ENCODE measurements at places on chromosomes 4 and X.
A peak's percentile ranks its signal among the peaks of the same experiment; 100 is the strongest.

DNA sequence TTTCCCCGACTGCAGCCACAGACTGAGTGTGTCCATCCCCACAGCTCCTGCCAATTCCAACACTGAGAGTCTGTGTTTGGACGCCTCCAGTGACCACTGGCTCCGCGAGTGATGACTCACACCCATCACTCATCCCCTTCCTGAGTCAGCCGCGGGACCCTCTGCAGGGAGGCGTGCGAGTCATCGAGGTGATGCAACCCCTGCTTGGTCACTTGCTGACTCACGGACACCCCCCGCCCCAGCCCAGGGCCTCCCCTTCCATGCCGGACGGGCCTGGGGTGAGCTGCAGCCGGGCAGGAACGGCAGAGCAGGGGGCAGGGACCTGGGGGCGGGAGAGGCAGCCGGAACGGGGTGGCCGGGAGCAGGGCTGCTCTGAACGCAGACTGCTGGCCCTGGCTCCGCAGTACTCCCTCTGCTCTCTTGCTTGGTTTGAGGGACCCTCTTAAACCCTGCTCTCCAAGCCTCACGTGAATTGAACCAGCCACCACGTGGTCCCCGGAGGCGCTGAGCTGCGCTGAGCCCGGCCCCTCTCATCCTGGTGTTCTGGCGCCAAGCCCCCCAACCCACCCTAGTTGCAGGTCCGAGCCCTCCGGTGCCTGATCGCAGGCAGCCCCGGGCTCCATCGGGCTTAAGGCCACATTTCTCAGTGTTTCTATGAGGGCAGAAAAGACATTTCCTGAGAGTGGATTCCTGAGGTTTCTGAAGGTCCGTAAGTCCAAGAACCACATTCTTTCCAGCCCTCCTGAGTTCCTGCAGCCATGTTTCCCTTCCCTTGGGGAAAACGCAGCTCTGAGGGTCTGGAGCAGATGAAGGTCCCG, 32.4 kb downstream of the FGFRL1 start:
- DNase-seq: peak; percentile 40

GRCh38 chr4:13248621-13249298, 235.4 kb downstream of the RAB28 start:
- no peak for DNase-seq

- DNase-seq: peak; percentile 72
Observed at GRCh38 chr4:15488658-15489470, 19.2 kb downstream of the CC2D2A start.

DNA sequence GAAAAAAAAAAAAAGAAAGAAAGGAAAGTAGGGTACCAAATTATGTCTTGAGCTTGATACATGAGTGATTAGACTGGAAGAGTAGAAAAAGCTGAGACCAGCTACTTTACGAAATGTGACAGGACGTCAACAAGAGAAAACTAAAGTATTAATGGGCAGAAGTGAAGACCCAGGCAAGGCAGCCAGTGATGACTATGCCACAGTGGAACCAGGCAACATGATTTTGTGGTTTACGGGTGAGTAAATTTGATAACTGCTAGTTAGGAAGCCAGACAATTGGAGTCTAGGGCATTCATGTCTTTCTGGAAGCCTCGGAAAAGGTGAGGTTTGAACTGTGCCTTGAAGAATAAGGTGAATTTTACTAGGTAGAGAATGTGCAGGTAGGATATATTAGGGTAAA, 326.4 kb downstream of the TENM3 start:
- DNase-seq: no peak

DNA sequence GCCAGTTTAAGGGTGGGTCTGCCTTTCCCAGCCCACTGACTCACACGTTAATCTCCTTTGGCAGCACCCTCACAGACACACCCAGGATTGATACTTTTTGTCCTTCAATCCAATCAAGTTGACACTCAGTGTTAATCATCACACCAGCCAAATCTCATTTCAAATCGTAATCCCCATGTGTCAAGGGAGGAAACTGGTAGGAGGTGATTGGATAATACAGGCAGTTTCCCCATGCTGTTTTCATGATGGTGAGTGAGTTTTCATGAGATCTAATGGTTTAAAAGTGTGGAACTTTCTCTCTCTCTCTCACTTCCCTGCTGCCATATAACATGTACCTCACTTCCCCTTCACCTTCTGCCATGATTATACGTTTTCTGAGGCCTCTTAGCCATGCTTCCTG, 647.2 kb upstream of the FRG1 start:
- no peak for DNase-seq

DNA sequence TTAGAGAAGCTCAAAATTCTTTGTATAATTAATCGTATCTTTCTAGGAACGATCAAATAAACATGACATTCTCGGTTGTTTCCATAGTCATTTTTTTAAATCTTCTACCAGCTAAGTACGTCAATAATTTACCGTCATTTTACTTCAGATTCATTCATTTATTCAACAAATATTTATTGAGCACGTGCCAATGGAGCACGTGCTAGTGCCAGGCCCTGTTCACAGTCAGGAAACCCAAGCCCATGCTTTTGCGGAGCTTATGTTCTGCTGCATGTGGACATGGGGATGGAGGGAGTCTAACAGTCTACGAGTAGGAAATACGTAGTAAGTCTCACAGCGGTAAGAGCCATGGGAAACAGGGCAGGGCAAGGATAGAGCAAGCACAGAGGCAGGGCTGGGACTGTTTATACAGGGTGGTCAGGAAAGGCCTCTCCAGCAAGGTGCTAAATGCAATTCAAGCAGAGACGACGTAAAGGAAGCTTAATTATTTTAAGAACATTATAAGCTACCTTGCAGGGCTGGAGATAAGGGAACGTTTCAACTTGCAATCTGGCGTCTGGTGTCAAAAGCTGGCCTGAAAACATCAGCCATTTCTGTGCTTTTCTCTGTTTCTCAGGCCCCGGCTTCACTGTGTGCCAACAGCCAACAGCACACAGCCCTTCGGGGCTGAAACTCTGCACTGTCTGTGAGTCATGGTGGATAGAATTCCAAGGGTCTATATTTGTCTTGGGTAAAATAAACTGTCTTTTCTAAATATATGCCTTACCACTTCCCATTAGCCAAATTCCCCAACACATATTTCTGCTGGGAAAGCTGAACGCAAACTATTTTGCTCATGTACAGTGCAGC, 517.1 kb upstream of the ZFP42 start:
- DNase-seq: no peak

DNA sequence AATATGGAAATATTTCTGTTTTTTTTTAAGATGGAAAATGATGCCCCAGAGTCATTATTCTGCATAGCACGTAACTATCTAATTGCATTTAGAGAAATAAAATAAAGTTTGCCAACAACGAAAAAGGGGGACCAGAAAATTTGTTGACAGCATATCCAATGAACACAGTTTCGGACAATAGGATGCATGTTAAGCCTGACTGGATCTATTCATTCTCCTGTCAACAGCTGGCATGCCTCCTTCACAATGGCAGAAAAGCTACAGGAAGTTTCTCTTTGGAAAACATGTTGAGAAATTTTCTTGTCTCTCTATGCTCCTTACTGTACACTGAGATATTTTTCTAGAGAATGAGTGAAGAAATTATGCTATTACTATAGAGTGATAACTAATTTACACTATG, 262.5 kb downstream of the GRID2 start:
- DNase-seq: no peak

DNA sequence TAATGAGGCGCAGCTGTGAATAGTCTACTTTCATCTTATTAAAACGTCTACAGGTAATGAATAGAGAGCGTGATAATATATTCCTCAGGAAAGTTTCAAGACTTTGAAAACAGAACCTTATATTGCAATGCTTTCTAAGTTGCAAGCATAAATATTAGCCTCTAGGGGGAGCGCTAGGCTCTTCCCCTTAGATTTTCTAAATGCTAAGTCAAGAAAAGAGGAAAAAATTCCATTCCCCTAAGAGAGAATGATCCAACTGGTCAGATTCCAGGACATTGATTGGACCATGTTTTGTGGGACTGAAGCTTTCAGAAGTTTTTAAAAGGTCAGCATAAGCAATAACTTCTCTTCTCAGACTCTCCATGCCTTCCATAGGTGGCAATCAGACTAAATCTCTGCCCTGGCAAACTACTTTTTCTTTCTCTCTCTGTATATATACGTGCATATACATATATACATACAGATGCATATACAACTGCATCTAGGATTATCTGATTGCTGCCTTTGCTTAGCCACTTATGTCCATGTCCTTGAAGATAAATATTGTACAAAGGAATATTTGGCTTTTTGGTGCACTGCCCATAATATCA, 492.9 kb downstream of the INPP4B start:
- DNase-seq: peak; percentile 69

GRCh38 chr4:40986375-40986774, 228.0 kb downstream of the APBB2 start:
- peak; percentile 74 for DNase-seq

GRCh38 chrX:154024271-154024670, 4.6 kb upstream of the IRAK1 start:
- DNase-seq: no peak

DNA sequence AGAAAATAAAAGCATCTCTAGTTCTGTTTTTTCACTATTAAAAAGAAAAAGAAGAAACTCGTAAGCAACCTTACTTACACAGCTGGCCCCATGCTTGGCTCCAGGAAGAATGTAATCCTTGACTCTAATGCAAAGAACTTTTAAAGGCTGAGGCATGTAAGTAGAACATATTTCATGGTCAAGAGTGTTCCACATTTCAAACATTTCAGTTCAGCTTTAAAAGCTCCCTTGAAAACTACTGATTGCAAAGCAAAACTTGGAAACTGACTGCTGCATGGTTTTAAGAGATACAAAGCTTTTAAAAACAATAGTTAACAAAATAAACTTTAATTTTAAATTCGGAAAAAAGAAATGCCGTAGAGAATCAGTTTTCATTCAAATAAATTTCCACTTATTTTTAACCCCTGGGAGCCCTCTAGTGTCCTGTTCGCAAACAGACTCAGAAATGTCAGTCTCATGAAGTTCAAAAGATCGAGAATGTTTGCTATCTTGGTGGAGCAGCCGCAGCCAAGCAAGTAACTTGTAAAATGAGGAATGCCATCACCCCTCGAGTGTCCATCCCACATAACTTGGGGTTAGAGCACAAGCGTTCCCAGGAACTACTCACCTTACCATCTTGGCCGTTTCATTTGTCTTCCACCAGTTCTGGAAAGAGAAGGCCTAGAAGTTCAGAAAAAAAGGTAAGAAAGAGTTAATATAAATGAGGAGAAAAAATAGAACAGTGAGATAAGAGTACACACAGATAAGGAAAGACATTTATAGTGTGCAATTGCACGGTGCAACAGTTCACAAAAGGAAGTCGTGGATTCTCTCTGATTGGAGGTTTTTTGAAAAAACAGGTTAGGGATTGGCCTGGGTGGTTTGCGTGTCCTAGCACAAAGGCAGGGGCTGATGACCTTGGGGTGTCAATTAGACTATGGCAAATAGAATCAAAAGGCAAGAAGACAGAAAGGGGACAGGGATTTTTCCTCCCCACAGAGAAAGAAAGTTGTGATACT, at the start of gene GASK1B:
Gene GASK1B (minus strand): TSS at position 765 of the 998 bp plus-strand sequence. CDS start 1,650 bp downstream, outside the sequence.
- peak; percentile 69 for DNase-seq

DNA sequence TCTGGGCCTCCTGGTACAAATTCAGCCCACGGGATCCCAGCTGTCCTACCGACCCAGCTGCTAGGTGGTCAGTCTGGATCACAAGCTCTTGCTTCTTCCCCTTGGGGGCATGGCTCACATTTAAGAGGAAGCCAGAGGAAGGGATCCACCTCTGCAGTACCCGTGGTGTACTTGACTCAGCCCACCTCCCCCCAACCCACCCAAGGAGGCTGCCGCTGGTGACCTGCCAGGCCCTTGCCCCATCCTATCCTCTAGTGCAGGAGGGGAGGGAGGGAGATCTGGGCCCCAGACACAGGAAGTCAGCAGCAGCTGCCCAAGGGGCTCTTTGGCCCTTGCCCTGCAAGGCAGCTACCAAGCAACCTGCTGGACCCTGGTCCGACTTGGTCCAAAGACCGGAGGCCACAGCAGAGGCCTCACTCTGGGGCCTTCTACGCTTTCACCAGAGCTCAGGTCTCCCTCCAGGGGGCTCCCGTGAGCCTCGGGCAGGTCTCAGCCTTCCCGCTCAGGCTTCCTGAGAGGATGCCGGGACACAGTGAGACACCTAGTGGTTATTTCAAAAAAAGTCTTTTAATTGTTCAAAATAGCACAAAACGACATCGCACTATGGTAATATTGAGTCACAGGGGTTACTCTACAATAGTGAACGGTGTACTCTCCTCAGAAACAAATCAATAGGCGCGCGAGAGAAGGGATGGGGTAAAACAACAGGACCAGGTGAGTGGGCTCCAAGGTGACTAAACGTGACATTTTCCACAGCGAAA, 2.7 kb upstream of the RENBP start:
- peak; percentile 22 for DNase-seq

DNA sequence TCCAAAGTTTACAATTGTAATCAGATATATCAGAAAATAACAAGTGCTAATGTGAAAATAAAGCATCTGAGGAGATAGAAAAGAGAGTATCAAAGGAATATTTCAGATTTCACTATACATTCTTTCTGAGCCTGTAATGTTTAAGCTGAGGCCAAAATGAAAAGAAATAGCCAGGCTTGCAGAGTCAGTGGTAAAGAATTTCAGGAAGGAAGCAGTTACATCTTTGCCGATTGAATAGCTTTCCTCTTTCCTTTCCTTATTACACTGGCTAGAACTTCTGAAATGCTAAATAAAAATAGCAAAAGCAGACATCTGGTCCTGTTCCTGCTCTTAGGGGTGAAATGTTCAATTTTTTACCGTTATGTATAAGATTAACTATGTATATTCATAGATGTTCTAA, 1441.6 kb upstream of the PCDH7 start:
- DNase-seq: no peak

DNA sequence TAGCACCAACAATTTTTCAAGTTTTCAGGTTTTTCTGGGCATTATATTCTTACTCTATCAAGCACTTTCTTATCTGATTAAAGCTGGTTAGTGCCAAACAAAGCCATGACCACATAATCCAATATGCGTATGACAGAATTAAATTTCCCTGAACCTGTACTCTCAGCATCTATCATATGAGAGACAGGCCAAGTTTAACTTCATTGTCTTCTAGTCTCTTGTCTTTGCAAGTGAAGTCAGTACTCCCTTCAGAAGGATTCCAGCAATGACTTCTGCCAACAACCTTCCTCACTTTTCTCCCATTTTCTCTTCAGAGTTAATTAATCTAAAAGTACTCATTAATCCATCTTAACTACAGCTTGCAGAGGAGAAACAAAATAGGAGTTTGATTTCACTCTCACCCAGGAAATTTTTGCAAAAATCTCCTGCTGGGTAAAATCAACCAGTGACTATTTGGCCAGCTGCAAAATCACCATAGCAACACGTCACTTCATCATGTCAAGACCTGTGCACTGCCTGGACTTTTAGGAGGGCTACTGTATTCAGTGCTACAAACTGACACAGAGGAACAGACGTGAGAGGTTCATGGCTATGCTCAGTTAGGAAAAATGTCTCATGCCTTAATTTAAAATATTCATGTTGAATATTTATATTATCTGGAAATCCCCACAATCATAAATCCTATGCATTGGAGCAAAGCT, 208.4 kb downstream of the ANTXR2 start:
- no peak for DNase-seq

GRCh38 chr4:169611991-169612870, at the start of gene NEK1:
TSS of gene NEK1 (minus strand) at chr4:169612583. CDS start at chr4:169602630, 9,953 bp downstream.
- DNase-seq: peak; percentile 84

DNA sequence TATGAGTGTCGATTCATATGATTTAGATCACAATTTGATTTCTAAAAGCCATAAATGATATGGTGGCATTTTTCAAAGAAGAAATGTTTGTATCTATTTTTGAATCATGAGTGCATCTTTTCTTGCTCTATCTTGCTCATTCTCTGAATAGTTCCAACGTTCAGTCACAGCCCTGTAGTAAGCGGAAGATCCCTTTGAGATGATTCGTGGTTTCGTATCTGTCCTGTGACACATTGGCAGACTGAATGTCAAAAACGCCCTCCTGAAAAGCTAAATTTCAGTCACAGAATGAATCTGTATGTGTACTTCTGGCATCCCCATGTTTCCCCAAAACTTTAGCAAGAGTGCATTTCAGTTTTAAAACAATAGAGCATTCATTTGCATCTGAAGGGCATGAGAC, 1066.9 kb upstream of the TENM3 start:
- no peak for DNase-seq
